Tibial nerve (tissue), 4 donors: ENCODE measurements at places on chromosomes 3 and 15. TPM values are rescaled to one million over a fixed set of nuclear protein-coding genes. Genes with fewer than 3 reads are reported as not detected.

DNA sequence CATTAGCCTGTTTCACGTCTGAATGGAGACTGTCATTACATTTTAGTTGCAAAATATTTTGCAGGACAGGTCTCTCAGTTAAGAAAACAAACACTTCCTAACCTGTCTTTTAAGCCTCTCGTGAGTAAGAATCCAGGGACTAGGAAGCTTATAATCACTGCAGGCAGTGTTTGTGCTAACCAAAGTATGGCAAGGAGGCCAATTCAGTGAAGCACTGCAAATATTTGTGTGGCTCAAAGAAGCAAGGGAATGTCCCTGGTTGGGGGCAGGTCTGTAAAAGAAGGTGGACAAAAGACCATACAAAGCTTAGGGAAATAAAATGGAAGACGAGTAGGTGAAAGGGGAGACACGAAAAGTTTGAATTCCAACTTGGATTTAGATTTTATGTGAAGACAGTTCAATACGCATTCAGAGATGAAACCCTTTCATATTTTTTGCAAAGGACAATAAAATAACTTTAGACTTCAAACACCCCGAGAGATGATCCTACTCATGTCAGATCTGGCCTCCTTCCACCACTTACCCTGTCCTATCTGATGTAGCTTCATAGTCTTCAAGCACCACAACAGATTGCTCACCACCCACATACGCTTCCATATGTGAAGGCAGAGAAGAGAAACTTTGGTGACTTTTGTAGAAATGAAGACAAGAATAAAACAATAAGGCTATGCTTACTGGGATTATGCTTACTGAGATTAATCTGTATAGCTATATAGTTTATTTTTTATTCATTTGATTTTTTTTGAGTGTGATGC lies 240.9 kb downstream of the TUSC7 start:
- no peak for DNase-seq

DNA sequence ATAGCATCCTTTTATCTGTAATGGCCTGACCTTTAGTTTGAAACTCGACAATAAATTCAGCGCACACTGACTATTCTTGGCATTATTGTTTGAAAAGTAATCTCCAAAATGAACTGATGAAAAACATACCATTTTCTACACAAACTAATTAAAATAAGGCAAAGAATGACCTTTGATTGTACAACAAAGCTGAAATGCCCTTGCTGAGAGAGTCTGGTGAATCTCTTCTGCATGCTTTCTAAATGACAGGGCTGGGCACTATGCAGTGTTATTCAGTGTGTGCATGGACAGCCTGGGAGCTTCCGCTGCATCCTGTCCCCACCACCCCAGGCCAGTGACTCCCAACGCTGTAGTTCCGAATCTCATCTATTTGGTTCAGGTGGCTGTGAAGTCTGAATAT lies 530.8 kb downstream of the FOXP1 start:
- no peak for DNase-seq

DNA sequence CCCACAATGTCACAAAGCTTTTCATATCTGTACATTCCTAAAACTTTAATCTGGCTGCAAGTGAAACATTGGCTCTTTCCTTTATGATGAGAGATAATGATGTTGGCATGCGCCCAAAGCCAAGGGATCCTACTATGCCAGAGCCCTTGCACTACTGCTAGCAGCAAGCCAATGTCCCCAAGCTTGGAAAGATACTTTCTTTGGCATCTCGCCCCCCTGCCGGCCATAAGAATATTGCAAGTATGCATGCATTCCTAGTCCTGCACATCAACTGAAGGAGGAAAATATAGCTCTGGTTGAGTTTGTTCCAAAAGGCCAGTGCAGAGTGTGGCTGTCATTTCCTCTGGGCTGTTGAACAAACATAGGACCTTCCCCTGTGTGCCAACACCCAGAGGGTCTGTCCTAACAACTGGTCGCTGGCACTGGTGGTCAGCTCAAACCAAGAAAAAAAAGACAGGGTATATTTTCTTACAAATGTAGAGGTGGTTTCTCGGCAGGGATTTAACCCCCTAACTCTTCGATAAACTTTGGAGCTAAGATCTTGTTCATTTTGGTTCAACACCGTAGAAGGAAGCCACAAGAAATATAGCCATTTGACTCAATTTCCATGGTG lies 120.9 kb upstream of the ZBED2 start:
- DNase-seq, result peak; percentile 34

DNA sequence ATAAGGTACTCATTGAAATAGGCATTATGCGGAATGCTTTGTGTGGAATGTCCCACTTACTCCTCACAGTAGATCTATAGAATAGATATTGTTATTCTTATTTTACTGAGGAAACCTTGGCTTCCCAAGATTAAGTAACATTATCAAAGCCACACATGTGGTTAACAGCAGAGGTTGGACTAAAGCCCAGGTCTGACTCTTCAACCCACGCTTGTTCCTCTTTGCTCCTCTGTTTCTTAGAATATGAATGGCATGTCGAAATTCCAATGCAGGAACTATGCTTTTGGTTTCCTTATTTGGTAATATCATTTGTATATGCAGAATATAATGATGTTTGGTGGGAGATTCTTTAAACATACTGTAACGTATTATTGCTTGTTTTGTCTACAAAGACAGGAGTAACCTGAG lies 818.8 kb upstream of the LMCD1 start:
- DNase-seq, result no peak

- DNase-seq, result no peak
These were observed 6.5 kb downstream of the GCSAM start for GRCh38 chr3:112126511-112126911.

DNA sequence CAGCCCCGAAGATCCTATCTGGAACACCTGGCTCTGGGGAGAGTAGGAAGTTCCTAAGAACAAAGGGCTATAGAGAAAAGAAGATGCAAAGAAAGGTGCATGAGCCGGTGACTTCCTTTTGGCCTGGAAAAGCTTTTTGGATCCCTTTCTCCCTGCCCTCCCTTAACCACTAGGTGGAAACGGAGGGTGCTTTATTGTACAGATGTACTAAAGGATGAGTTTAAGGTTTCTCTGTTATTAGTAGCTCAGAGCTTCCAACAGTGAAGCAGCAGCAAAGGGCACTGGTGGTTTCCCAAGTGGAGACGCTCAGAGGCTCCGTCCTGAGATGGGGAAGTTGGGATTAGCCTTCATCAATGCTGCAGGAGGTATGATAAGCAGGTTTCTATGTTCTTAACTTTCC lies 5.9 kb upstream of the ADGRG7 start:
- DNase-seq, result no peak

DNA sequence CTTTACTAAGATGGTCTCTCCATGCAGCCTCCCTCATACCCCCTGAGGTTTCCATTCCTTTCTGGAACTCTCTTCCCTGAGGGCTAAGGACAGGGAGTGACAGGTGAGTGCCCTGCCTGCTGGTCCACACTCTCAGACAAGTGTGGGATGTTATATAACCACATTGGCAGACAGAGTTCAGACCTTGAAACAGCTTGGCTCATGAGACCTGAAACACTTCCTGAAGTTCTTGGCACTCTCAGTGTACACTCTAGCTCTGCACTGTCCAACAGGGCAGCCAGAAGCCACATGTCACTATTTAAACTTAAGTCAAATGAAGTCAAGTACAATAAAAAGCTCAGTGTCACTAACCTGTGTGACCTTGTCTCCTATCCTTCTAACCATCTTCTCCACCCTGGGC lies 188.5 kb downstream of the ZNF621 start:
- DNase-seq, result no peak

- no peak for DNase-seq
These were observed 112.8 kb upstream of the BCL6 start for GRCh38 chr3:187858041-187858440.

DNA sequence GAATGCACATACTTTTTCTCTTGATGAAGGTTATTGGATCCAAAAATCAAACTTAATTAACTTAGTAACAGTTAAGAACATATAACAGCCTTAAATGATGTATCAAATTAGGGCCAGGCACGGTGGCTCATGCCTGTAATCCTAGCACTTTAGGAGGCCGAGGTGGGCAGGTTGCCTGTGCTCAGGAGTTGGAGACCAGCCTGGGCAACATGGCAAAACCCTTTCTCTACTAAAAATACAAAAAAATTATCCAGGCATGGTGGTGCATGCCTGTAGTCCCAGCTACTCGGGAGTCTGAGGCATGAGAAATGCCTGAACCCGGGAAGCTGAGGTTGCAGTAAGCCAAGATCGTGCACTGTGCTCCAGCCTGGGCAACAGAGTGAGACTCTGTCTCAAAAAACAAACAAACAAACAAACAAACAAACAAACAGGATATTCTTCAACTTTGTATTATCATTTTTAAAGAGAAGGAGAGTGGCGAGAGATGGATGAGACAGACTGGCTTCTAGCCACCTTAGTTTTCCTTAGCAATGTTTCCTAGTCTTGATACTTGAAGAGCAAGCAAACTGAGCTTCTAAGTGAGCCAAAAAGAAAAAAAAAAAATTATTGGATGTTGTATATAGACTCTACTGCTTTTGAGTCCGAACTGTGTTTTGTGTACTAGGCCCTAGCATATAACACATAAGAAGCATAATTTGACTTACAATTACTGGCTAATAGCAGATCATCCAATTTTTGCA lies 13.8 kb downstream of the SPRED1 start:
- DNase-seq, result peak; percentile 8

DNA sequence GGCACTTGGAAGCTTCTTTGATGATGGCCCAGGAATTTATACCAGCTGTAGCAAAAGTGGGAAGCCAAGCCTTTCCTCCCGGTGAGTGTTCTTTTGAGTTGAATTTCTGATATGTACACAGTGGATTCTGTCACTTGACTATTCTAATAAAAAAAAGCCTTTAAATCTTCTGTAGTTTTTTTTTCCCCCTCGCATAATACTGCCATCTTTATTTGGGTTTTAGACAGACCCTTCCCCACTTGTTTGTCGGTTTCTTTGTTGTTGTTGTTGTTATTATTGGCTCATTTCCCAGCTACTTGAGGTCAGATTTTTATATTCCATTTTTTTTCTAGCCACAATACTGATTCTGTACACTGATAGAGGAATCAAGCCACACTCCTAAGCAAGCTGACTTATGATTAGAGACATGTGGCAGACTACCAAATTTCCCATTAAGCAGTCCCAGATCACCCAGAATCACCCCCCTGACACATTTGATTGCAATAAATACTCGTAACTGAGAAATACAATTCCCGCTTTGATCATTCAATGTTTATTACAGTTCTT lies 122.4 kb upstream of the IL12A start:
- no peak for DNase-seq

GRCh38 chr3:194588741-194589140 lies 44.5 kb downstream of the TMEM44 start:
- DNase-seq, result no peak

- DNase-seq, result no peak
These were observed 310.7 kb upstream of the DPPA4 start for GRCh38 chr3:109648027-109648426.

- DNase-seq, result no peak
These were observed 34.3 kb downstream of the ST6GAL1 start for GRCh38 chr3:186964616-186965015.

DNA sequence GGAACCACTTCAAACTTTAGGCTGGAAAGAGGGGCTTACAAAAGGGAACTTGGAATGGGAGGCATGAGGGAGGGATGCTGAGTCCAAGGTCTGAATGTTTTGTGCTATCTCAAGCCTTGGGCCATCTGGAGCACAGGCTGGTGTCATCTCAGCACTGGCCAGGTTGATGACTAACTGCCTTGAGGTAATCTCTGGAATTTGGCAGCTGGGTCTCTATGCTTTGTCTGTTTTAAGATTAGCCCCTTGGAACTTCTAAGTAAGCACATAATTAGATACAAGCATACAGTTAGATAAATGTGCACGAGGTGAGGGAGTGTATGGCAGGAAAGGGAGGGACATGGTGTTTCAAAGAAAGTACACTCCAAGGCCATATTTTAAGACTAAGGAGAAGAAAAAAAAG lies 252.4 kb upstream of the CCDC54 start:
- no peak for DNase-seq

GRCh38 chr3:87161417-87161816 lies 65.7 kb upstream of the CHMP2B start:
- no peak for DNase-seq

DNA sequence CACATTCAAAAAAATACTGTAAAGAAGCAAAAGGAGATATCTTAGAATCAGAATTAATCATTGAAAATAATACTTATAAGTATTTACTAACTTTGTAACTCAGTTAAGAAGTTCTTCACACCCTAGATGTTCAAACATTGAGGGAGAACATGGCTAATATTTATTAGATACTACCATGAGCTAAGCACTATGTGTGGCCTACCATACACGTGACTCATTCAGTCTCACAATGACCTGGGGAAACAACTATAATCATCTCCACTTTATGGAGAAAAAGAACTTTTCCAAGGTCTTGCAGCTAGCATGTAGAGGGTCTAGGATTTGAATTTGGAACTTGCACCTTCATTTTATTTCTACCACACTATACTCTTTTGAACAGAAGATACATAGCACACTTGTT lies 361.9 kb upstream of the CFAP20DC start:
- no peak for DNase-seq

DNA sequence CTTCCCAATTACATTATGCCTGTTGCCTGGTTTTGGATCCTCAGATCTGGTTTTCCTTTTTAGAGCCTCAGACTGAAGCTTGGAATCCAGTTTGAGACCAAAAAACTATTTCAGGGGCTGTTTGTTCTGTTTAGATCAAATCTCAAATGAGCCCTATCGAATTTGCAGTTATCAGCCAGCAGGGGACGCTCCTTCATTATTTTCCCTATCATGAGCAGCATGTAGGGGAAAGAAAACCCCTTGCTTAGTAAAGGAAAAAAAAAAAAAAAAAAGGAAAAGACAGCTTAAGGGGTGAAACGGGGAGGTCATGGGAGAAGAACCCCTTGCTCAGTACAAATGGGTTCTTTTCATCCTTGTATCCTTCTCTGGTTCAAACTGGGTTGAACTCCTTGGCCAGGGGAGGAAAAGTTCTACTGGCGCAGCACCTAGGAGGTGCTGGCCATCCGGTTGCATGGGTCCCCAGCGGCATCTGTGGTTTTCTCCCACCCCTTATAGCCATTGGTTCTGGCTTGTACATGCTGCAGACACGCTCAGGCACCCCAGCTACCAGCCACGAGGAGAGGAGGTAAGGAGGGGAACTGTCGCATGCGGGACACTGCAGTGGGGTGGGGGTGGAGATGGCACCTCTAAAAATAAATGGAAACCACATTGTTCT lies 1375.1 kb upstream of the ALCAM start:
- no peak for DNase-seq

DNA sequence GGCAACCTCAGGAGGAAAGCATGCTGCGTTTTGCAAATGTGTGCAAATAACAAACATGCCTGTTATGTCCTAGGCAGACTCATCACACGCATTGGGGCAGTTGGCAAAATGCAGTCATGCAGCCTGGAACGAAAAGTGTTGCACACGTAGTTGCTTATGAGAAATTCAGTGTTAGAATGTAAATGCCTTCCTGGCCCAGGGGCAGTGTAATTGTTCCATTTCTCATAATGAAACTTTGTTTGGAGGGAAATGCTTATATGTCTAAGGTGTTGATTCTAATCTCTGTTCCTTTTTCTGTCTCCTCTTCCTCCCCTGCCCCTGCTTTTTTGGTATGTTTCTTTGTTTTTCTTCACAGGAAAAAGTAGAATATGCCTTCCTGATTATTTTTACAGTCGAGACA lies 156.0 kb downstream of the CACNA1D start:
- DNase-seq, result no peak

GRCh38 chr3:126449621-126450051 lies 26.1 kb downstream of the ZXDC start:
- DNase-seq, result no peak

GRCh38 chr15:23629234-23629805 lies 18.3 kb downstream of the MAGEL2 start:
- no peak for DNase-seq

GRCh38 chr15:35293353-35294130 lies 208.4 kb upstream of the NANOGP8 start:
- DNase-seq, result no peak

GCNT3 gene
- total RNA-seq, result not detected

OR5H15 gene
- total RNA-seq, result not detected

NME9 gene
- total RNA-seq, result not detected

ADGRG7 gene
- not detected for total RNA-seq

NEO1 gene
- total RNA-seq, result 41.5 TPM
